ENCODE measurements at places on chromosomes 2 and 18.

GRCh38 chr2:76415821-76416220, 705.1 kb upstream of the GCFC2 start:
- DNase-seq = no peak

DNA sequence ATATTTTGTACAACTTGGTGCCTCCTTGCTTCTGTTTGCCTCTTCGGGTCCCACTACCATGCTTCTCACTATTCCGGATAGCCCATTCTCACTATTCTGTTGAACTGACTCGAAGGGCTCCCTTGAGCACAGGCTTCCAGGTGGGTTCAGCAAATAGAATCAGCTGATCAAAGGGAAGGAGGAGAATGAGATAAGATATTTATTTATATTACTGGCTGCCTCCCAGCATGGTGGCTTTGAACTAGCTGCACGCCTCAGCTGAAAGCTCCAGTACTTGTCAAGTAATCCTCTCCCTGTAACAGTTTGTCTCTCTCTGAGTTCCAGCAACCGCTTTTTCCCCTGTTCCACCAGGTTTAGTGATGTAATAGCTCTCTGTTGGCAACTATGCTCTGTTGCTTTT, 187.8 kb upstream of the HNRNPA3 start:
- no peak for DNase-seq

DNA sequence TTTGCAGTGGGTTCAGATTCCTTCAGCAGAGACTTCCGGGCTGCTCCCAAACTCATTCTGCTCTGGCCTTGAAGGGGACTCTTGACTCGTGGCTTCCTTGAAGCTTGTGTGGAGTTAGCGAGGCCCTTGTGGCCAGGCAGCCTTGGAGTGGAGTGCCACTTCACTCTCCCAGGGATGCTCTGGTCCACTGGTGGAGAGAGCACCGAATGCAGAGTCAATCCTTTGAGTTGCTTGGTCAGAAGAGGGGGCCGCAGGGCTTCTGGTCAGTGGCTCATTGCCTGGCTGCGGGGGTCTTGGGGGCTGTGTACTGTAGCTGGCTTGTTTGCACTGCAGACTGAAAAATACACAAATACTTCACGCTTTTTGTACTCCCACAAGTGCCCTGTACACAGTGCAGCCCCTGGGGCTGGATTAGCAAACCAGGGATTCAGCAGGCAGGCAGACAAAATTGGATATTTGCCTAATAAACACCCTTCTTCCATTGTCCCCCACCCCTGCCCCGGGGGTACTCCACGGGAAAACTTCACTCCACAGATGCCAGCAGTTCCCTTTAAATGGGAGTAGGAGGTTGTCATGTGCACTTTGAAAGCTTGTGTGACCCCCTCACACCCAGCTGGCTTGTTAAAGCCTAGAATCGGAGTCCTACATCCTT, 3.2 kb downstream of the GLI2 start:
- no peak for DNase-seq

- no peak for DNase-seq
Observed at GRCh38 chr2:61179701-61180639, 18.0 kb downstream of the C2orf74 start.

DNA sequence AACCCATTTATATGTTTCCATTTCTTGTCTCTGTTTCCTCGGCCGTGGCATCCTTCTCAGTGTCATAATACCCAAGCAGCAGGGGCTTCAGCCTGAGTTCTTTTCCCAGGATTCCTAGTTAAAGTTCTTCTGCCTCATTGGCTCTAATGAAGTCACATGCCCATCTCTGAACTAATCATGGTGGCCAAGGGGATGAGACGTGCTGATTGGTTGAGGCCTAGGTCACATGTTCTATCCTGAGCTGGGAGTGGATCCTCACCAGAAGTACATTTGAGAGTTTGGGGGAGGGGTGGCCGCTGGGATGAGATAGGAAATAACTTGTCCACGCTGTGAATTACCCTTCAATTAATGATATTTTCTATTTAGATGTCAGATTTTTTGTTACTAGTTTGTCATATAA, 3.8 kb upstream of the UGT1A5 start:
- DNase-seq = no peak

- DNase-seq = no peak
Observed at GRCh38 chr2:118687192-118687591, 160.3 kb downstream of the EN1 start.

DNA sequence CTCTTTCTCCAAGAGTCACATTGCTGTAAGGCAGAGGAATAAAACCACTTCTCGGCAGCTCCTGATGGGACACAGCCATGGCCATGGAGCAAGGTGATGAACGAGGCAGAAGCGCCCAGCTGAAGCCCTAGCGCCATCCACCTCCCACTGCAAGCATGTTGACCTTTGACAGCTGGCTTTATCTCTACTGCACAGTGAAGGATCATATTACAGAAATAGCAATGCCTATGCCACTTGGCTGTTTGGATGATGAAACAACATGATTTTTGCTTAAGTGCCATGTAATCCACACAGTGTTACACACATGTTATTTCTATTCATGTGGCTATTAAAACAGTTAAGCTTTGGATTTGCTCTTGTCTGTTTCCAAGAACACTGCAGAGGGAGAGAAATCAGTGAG, 167.7 kb downstream of the VAPA start:
- DNase-seq = no peak

DNA sequence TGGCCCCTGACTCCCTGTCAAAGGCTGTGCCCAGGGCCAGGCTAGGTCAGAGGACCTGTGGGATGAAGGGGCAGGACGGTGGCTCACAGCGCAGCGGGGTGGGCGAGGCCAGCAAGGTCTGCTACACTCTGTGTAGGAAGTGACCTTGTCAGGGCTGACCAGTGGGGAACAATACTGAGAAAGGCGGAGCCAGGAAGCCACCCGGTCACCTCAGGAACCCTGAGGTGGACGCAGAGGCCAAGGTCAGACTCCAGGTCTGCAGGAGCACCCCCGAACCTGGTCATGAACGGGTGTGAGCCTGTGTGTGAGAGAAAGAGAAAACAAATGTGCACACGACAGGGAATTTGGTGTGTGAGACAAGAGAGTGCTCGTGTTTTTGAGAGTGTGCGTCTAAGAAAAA, 72.3 kb downstream of the SMAD7 start:
- no peak for DNase-seq

DNA sequence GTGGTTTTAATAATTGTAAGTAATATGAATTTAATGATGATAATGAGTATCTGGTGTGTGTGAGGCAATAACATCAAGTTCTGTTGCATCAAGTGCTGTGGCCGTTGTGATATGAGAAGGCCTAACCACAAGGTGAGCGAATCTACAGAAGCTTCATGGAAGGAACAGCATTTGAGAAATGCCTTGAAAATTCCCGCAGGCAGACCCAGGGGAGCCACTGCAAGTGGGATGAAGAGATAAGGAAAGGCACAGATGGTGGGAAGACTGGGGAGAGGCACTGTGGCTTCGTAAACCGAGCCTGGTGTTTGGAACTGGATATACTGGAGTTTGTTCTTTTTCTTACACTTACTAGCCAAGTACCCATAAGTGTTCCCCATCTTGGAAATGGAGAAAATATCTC, 357.5 kb downstream of the PTPRM start:
- DNase-seq = no peak

DNA sequence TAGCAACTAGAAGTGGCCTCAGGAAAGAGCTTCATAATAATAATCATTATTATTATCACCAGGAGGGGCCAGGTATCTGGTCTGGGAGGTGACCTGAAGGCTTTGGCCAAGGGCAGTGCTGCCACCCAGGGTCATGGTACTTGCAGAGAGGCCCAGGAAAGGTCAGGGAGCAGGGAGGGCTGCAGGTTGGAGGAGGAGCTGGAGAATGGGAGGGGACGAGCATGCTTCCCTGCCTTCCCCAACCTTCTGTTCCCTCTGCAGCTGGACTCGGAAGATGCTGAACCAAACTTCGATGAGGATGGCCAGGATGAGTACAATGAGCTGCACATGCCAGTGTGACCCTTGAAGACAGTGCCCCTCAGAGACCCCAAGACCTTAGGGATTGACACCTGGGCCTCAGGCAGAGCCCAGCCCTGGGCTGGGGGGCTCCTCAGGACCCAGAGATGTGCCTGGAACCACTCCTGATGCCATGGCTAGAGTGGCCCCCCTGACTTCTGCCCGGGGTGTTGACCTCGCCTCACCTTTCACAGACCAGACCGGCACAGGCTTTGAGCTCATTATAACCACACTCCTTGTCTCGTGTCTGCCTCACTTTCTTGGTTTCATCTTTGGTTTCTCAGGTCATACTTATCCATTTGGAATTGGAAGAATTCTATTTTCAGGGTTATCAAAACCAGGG, 14.1 kb downstream of the SLC4A3 start:
- no peak for DNase-seq

DNA sequence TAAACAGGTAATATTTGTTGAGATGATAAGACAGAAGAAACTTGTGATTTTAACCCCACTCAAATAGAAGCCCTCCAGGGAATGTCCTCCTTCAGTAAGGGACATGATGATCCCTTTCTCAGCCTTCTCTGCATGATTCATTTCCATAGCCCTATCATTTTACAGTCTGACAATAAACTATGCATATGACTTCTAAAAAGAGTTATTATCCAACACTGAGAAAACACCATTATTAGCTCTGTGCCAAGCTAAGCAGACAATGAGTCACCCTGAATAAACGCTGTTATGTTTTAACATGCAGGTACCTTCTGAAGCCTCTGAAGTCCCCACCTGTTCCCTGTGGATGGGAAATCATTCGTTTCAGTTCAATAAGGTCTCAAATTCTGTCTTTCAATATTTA, 54.7 kb downstream of the DTNB start:
- DNase-seq = no peak

DNA sequence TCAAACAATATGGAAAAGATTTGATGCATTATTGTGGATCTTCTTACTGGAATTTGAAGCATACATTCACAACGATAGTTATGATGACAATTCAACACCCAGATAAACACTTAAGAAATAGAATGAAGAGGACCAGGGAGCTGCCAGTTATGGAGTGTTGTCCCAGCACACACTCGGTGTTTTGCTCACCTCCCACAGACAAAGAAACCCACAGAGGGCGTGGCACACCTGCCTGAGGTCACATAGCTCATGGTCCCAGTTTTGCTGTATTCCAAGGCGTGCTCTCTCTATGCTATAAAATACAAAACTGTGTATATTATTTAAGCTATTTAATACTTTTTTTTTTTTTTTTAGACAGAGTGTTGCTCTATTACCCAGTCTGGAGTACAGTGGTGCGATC, 31.1 kb downstream of the EFR3B start:
- DNase-seq = no peak

- DNase-seq = no peak
Observed at GRCh38 chr2:197952540-197953202, 148.3 kb downstream of the PLCL1 start.
